Nucleus accumbens (tissue), 56 donors: ENCODE measurements at places on chromosomes 12 and 14.
A peak's percentile ranks its signal among the peaks of the same experiment; 100 is the strongest.

DNA sequence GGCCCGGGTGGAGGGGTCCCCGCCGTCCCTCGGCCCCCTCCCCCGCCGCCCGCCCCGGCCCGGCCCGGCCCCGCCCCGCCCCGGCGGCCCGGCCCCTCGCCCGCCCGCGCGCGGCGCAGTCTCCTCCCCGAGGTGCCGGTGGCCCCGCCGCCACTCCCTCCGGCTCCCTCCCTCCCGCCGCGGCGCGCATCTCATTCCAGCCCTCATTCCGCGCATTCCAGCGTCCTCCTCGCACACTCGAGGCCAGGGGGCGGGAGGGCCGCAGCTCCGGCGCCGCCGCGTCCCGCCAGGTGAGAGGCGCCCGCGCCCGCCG, at the start of gene TEAD4:
TSS of gene TEAD4 (plus strand) at position 206 of the 313 bp plus-strand sequence.
- DNase-seq: no peak

DNA sequence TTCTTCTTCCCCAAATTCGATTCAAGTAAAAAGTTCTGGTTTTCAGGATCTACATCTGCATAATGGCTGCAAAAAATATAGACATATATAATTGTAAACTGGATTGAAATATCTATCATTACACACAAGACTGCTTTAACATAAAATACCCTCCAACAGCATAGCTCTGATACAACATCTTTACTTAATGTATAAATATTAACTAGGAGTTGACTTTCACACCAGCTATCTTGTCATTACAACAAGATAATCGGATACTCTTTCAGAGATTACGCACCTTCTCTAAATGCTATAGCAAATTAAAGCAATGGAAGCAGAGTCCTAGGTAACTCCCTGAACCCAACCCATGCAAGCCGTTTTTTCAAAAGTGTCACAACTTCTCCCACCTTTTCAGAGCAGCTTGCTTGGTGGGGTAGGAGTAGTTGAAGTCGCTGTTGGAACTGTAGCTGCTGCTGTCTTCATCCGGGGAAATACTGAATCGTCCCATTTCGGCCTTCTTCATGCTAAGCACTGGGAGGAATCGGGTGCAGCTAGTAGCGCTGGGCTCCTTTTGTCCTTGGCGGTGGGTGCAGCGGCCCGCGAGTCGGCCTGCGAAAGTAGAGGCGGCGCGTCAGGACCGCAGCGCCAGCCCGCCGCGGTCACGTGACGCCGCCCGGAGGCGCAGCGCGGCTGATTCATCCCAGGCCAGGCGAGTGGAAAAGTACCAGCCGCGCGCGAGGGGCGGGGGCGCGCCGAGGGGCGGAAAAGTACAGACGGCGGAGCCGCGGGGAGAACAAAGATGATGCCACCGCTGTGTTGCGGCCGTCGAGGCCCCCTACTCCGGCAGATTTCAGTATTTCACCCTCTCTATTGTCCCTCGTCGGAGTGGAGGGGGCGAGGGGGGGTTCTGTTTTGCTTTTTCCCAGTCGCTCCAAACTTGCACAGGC, 1.5 kb downstream of the SLC38A2 start:
- peak; percentile 54 for DNase-seq

GRCh38 chr12:108510836-108511235, 4.2 kb upstream of the FICD start:
- DNase-seq: no peak

DNA sequence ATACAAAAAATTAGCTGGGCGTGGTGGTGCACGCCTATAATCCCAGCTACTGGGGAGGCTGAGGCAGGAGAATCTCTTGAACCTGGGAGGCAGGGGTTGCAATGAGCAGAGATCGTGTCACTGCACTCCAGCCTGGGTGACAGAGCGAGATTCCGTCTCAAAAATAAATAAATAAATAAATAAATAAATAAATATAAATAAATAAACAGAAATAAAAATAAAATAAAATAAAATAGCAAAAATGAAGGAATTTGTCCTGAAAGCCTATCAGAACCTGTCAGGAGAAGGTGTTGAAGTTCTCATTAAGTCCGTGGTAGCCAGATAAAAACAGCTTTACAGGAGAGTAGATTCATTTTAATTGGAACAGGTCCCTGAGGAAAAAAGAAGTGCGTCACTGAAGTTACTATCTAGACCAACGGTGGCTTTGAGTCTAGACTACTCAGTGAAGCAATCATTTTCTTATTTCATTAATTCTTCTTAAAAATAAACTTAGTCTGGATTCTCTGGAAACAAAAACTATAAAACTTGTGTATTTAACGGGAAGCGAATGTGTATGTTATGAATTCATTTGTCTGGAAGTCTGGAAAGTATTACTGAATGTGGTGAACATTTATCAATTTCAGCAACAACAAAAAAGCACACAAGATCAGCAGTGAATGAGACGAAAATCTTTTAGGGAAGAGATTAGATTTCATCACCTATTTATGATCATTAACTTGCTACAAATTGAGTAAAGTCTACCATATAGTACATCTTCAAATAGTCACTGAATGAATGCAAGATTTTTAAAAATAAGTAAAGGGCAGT, 248.5 kb upstream of the PDE3A start:
- no peak for DNase-seq

DNA sequence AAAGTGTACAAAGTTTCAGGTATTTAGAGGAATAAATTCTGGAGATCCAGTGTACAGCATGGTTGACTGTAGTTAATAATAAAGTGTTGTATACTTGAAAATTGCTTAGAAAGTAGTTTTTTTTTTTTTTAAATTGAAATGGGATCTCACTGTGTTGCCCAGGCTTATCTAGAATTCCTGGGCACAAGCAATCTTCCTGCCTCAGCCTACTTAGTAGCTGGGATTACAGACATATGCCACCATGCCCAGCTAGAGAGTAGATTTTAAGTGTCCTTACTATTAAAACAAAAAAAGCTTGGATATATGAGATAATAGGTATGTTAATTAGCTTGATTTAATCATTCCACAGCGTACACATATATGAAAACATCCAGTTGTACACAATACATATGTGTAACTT, 27.7 kb downstream of the FUT8 start:
- DNase-seq: no peak

- DNase-seq: no peak
Observed at GRCh38 chr12:28955931-28956330, 193.1 kb upstream of the FAR2 start.

- no peak for DNase-seq
Observed at GRCh38 chr12:47356129-47356700, 276.5 kb upstream of the AMIGO2 start.

GRCh38 chr12:104057771-104058197, 6.5 kb upstream of the HCFC2 start:
- DNase-seq: no peak

DNA sequence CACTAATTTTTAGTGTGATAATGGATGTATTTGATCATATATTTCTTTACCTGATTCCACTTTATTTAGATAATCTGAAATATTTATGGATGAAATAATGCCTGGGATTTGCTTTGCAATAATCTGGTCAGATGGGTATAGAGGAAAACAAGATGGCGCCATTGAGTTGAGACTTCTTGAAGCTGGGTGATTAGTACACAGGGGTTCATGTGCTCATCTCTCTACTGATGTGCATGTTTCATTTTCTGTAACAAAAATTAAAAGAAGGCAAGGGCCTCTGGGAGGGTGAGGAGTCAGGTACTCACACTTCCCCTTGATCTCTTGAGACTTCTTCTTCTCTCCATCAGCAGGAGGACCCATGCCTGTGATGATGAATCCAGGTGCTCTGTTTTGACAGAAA, 61.8 kb downstream of the GCH1 start:
- DNase-seq: no peak

DNA sequence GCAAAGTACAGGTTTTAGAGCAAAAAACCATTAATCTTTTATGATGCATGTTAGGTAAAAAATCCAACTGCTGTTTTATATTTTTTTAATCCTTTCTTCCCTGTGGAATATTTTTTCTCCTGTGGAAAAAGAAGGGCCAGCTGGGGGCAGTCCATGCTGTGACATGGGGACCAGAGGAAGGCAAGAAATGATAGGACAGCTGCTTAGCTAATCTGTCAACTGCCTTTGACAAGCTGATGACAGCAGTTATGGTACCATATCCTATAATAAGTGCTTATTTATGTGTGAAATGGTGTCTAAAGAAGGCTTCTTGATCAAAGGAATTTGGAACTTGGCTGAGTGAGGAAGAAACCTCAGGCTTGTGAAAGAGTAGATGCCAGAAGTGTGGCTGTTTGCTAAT, 452.4 kb upstream of the NOVA1 start:
- no peak for DNase-seq

DNA sequence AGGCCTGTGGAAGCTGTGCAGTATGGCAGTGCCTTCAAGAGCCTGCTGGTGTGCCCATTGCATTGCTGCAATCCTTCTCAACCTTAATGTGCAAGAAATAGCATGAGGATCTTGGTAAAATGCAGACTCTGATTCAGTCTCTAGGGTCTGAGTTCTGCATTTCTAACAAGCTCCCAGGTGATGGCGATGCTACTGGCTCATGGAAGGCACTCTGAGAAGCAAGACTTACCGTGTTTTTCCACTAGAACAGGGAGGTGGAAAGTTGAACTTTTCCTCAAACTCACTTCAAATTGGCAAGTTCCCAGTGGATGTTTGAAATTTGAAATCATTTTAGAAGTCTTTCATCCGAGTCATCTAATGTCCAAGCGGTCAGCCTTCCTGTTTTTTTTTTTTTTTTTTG, 55.5 kb downstream of the MYRFL start:
- DNase-seq: no peak

DNA sequence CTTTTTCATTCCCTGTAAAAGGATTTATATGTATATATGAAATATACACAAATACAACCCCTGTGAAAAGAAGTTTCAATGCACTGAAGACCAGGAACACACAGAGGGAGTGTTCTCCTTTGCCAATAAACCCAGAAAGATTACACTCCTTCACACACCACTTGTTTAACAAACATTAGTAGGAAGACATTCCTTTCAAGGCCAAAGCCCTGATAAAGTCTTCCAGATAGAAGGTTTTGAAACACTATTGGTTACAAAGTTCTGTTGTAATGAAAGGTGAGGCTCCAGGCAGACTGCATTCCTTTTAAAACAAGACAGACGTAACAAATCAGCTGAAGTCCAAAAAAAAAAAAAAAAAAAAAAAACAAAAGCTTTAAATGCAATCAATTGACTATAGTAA, 81.0 kb downstream of the PTPN21 start:
- DNase-seq: no peak

DNA sequence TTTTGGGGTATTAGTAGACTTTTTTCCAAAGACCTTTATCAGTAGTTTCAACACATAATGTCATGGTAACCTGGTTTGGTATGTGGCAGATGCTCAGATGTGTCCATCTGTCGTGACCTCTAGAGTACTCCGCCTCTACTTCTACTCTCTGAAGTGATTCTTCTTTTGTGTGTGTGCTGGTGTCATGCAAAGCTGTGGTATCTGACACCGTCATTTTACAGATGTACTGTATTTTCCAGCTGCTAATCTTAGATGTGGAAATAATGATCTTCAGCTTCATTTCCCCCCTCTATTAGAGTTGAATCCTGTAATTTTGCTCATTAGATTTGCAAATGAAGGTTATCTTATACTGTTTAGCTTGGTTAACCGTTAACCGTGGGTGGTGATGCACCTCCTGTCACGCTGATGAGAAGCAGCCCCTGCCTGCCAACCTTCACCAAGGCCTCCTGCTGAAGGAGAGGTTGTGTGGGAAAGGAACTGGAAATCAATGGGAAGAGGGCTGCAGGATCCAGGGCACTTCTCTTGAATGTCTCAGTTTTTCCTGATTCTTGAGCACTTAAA, 222.4 kb upstream of the AMIGO2 start:
- no peak for DNase-seq

GRCh38 chr14:99067141-99067920, 204.7 kb downstream of the BCL11B start:
- no peak for DNase-seq

DNA sequence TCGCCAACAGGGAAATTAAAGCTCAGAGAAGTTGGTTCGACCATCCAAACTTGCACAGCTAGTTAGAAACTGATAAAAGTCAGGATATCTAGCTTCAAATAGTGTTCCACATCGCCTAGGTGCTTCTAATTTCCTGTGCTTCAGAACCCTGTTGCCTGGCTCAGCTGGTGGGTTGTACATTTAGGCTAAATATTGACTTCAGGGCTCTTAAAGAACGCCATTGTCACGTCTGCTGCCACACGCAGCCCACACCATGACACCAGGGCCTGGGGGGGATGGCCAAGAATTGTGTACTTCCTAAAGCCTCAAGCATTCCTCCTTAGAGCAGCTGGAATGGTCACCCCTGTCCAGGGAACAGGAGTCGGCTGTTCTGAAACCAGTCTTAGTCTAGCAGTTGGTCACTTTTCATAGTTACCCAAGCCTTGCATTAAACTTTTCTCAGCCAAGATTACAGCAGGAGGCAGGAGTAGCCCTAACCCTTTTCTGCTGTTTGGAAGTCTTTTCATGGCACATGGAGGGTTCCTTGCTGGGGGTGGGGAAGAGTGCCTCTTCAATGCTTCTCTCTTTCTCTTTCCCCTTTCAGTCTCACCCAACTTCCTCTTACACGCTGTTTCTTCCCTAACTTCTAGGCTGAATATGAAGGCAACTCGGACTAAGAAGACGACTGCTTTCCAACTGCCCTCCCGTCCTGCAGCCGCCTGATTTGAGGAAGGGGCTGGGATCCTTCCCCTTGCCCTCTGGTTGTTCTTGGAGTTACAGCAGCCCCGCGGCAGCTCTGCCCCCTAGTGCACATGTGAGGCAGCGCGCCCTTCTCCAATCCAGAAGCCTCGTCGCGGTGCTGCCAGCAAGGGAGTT, 17.1 kb downstream of the FOS start:
- DNase-seq: peak; percentile 76

DNA sequence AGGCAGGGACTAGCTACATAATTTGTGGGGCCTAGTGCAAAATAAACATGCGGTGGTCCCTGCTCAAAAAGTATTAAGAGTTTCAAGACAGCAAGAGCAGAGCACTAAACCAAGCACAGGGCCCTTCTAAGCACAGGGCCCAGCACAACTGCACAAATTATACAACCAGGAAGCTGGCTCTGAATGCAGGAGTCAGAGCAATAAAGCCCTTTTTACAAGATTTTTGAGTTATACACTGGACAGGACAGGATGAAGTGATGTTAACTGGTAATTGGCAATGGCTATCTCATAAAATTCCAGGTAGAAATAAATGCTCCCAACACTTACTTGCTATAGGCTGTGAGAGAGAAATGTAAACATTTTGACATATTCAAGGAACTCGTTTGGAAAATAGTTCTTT, 86.2 kb upstream of the GPHB5 start:
- no peak for DNase-seq

DNA sequence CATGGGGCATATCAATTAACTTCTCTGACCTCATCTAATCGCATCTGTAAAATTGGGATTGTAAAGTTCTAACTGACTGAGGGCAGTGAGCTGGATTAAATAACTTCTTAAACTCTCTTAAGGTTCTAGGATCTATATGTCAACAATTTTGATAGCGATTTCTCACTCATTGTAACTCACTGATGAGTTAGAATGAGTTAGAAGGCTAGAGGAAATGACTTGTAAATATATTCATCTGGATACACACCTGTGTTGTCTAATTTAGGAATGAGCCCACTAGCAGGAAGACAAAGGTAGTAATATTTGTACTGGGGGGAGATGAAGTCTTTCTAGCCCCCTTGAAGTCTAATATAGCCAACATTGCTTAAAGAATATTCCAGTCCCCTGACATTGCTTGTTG, 46.3 kb upstream of the CERS5 start:
- no peak for DNase-seq

- no peak for DNase-seq
Observed at GRCh38 chr14:32075672-32076277, 1.3 kb upstream of the ARHGAP5 start.

GRCh38 chr12:26830363-26830762, 2.6 kb downstream of the ITPR2 start:
- no peak for DNase-seq

- no peak for DNase-seq
Observed at GRCh38 chr12:20963762-20964161, 153.3 kb downstream of the SLCO1B3 start.
